ENCODE measurements at places on chromosomes 3 and 15. TPM values are rescaled to one million over a fixed set of nuclear protein-coding genes. Genes with fewer than 3 reads are reported as not detected.
A peak's percentile ranks its signal among the peaks of the same experiment; 100 is the strongest.

DNA sequence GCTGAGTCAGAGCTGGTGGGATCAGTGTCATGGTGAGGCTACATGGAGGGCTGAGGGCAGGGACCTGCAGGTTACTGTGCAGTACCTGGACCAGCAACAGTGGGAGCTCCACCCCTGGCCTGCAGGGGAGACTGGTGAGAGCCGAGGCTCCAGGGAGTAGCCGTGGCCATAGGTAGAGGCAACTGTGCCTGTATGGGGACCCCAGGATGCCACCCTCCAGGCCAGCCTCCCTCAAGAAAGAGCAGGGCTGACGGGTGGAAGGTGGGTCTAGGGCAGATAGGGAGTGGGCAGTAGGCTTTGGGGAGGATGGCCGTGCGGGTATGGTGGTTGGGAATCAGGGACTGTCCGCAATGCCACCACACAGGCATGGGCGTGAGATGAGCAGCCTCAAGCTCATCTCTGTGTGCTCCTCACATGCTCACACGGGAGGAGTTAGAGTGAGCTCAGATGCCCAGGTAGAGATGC, 35.5 kb downstream of the FBLN2 start:
- DNase-seq: no peak

Gene CACNA2D3
- 18.8 TPM for polyA plus RNA-seq

DNA sequence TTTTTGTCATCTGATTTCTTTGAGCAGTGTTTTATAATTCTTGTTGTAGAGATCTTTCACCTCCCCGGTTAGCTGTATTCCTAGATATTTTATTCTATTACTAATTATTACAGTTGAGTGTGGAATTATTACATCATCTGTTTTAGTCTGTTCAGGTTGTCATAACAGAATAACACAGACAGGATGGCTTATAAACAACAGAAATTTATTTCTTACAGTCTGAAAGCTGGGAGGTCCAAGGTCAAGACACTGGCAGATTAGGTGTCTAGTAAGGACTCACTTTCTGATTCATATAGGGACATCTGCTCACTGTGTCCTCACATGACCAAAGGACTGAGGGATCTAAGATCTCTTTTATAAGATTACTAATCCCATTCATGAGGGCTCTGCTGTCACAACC, 121.3 kb upstream of the THBS1 start:
- DNase-seq: no peak

DNA sequence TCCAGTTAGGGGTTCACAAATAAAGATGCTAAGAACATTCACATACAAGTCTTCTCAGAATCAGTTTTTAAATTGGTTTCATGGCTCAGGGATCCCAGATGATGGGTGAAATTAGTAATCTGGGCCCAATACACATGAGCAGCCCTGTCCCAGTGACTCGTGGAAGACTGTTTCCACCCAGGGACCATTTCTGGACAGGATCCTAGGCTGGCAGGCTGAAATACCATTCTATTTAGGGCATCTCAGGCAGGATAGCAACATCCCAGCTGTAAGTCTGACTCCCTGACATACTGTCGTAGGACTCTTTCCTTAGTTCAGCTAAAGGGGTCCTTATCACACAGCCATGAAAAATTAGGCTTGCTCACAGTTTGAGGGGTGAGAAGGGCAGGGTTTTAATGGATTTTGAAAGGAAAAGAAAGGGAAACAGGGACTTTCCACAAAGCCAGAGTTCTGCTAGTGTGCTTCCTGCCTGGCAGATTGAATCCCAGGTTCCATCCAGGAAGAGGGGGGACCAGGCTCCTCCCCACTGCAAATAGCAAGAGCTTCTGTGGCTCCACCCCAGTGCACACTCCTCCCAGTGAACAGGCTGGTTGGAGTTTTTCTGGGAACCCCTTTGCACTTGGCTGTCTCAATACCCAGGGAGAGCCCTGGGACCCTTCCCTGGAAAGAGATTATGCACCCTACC, 41.3 kb upstream of the LYZL4 start:
- peak; percentile 66 for DNase-seq

- DNase-seq: no peak
These were observed 77.9 kb upstream of the IGSF10 start for GRCh38 chr3:151538456-151539393.

Gene TMA7
- polyA plus RNA-seq: 289 TPM

GRCh38 chr3:131081224-131081623, 54.5 kb downstream of the NEK11 start:
- DNase-seq: no peak

- no peak for DNase-seq
These were observed 8.7 kb downstream of the FOXL2 start for GRCh38 chr3:138938056-138938876.
